Stimulated activated CD4-positive, alpha-beta T cell treated with anti-CD3 and anti-CD28 coated beads, TNF-alpha, amount 100 ng/mL, for 1 hour (primary cell): ENCODE measurements at places on chromosomes 1 and 21.

GRCh38 chr1:156809711-156810366 lies 6.8 kb downstream of the SH2D2A start:
- DNase-seq, result no peak

- no peak for DNase-seq
Measured at GRCh38 chr1:151993084-151993733, 450 bp downstream of the S100A10 start.

- no peak for DNase-seq
Measured at GRCh38 chr1:85850238-85850637, 142.0 kb upstream of the ZNHIT6 start.

DNA sequence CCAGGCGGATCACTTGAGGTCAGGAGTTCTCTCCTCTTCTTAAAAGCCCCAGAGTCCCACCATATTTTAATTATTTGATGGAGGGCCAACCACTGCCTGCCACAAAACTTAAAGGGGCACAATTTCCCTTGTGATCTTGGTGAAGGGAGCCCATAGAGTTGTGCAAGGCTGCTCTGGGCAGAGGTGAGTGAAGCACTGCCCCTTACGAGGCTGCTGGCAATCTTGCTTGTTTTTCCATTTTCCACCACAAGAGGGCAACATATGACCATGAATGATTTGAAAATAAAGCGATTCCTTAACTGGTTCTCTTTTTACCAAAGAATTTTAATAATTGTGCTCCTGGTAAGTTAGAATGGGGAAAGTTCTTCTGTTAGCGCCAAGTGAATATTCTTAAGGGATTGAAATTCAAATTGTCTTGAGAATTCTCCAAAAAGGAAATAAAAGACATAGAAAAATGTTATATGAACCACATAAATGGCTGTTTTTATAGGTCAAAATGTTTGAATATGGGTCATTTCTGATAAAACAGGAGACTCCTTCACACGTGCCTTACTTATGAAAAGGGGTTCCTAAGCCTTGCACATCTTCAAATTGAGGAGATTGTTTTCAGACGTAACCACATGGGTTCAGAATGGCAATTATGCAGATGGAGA lies 22.7 kb downstream of the PGM1 start:
- DNase-seq, result peak; percentile 38

DNA sequence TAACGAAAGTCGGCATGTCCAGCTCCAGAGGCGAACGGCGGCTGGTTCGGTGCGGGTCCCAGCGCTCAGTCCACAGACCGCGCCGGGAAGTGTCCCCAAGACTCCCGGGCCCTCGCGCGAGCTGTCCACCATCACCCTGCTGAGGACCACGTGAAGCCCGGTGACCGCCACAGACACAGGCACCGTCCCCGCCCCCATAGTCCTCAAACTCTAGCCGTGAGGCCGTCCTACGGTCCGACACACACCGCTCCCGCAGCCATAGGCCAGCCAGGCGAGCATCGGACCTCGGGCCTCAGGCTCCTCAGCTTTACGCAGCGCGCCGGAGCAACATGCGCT lies 535 bp downstream of the SETD4 start:
- no peak for DNase-seq

DNA sequence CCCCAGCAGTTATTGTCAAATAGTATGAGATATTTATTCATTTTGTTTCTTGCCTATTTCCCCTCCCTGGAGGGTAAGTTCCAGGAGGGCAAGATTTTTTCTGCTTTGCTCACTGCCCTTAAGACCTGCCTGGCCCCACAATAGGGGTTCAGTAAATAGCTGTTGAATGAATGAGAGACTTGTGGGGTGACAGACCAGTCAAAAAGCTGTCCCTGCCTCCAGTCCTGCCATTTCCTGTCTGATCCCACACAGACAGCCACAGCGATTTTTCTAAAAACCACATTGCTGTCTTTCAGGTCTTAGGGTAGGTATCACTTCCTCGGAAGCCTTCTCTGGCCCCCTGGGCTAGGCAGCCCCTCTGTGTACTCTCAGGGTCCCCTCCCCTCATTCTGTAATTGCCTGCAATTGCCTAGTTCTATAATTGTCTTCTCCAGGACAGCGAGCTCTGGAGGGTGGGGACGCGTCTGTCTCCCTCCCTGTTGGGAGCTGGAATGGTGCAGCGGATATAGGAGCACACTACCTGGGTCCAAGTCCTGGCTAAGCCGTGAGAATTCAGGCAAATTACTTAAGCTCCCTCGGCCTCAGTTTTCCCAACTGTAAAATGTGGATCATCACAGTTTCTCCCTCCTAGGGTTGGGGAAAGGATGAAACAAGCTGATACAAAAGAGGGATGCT lies 1.8 kb upstream of the EXTL1 start:
- DNase-seq, result no peak

DNA sequence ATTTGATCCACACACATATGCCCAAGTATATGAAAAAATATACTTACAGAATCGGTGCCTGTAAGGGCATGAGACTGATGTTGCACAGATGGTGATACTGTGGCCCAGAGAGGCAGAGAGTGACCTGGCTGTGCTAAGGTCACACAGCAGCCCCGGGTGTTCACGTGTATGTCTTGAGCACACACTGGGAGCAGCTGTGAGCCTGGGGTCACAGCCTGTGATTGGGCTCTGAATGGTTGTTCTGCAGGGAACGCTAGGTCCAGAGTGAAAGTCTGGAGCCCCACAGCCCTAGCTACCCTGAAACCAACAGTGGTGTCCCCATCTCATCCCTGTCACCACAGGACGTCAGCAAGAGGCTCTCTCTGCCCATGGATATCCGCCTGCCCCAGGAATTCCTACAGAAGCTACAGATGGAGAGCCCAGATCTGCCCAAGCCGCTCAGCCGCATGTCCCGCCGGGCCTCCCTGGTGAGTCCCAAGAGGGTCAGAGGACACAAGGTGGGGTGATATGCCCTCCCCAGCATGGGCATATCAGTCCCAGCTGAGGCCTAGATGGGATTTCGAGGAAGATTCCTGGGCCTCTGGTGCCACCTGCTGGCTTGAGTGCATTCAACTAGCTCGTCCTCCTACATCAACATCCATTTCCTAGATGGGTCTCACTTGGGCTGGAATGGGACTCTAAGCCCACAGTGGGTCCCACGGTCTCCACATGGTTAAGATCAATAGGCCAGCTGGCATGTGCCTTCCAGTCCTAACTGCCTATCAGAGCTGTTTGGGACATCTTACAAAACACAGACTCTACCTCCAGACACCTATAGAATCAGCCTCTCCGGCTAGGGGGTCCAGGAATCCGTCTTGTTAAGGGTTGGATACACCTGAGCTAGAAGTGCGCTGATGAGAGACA lies 19.7 kb downstream of the CDK18 start:
- DNase-seq, result peak; percentile 43

GRCh38 chr1:90924982-90925381 lies 96.9 kb downstream of the ZNF644 start:
- DNase-seq, result no peak

- DNase-seq, result no peak
Measured at GRCh38 chr1:207645635-207646081, 725 bp downstream of the CR1L start.

DNA sequence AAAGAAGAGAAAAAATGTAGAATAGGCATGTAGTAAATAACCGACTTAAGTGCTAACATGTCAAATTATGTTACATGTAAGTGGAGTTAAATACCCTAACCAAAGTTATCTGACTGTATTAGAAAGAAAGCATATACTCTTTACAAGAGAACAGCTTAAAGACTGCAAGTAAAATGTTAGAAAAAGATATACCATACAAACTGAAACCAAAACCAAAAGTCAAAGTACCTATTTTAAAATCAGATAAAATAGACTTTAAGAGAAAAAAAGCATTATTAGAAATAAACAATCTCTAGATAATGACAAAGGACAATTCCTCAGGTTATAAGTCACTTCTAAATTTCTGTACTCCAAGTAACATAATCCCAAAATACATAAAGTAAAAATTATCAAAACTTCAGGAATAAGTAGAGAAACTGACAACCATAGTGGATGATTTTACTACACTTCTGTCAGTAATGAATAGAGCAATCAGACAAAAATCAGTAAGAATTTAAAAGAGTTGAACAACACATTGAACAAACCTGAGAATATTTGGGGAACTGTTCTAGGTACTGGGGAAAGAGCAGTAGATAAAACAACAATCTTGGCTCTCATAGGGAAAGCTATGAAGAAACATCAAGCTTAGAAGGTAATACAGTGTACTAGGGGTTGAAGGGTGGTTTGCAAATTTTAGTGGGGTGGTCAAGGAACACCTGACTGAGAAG lies 127.3 kb downstream of the TBX19 start:
- DNase-seq, result no peak

- no peak for DNase-seq
Measured at GRCh38 chr1:33361532-33362235, 40.8 kb upstream of the A3GALT2 start.
